ENCODE measurements at places on chromosomes 6 and 20.

- no peak for DNase-seq
Observed at GRCh38 chr6:164753517-164753916, 555.9 kb downstream of the C6orf118 start.

DNA sequence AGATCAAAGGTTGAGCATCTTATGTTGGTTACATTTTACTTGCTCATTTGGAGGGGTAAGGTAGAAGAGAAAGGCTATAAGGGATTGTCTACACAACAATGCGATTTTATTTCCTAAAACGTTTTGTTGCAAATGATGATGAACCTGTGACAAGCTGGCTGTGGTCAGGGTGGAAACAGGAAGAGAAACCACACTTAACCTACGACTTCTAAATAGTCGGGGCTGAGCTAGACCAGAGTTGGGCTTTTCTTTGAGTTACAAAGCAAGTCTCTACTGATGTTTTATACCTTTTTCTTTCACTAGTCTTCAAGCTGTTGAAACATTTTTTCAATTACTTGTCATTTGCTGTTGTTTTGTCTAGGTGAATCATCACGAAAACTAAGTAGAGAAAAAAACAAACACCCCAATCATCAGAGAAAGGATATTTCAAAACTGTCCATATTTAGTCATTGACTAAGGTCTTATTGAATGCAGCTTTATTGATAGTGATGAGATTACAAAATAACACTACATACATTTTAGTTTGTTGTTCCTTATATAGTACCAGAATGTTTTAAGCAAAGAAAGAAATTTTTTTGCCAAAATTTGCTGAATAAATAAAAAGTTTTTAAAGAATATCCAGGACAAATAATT is 18.0 kb downstream of the KLHL31 start:
- DNase-seq = no peak

- no peak for DNase-seq
Observed at GRCh38 chr6:115630424-115631024, 430.2 kb downstream of the FRK start.

DNA sequence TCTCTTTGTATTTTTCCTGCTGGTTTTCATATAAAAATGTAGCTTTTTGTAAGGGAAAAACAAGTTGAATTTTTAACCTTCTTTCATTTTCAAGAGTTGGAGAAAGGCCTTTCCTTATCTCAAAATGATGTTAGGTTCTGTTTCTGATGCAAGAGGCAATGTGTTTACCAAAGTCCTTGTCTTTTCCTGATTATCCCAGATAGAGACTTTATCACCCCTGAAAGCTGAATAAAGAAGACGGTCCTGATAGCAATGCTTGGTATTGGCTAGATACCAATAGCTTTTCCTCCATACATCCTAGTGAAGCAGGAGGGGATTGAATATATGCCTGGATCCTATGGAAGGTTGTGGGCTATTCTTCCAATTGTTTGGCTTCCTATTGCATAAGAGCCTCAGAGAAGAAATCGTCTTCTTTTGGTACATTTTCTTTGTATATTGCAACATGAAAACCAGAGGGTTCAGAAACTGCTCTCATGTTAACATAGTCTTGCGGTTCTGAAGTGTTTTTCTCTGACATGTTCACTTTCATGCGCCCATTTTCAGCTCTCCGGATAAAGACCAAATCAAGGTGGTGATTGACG is 5.5 kb downstream of the PNLDC1 start:
- no peak for DNase-seq

GRCh38 chr6:2432292-2432691 is 186.9 kb upstream of the GMDS start:
- no peak for DNase-seq
